ENCODE measurements at places on chromosomes 12 and 14.

DNA sequence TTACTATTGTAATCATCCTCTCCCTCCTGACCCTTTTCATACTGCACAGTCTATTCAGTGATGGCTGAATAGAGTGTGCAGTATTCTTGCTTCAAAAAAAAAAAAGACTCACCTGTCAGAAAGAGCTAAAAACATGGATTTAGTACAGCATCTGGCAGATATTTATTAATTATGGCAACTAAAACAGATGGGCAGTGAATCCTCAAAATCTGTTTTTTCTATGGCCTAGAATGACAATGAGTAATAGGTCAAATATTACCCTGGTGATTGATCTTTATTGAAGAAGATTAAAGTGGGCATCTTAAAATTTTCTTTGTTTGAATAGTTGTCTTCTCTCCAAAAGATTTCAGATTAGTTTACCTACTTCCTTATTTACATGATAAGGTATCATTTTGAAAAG is 543.6 kb downstream of the FOXG1 start:
- no peak for DNase-seq

DNA sequence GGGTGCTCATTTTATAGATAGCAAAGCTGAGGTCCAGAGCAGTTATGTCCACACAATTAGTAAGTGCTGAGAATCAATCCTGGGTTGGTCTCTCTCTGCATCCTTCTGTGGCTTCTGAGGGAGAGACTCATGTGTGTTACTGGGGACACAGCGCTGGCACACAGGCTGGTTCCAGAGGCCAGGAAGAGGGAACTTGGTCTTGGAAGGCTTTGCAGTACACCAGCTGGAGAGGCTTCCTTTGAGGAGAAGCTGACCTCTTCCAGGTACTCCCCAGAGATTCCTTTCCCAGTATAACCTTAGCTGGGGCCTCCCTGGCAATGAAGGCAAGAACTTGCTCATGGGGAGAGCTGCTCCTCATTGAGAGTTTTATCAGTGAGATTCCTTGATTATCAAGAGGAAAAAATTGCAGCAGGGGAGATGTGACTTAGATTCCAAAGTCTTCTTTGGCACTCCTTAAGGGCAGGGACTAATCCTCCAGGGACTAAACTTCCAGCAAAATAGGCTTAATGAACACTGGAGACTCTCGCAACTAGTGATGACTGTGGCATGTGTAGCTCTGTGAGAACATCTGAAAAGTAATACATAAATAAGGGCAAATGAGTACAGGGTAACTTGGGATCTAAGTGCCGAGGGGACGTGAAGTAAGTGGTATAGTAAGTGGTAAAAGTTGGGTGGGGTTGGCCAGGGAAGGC is 13.9 kb upstream of the KRT80 start:
- no peak for DNase-seq

DNA sequence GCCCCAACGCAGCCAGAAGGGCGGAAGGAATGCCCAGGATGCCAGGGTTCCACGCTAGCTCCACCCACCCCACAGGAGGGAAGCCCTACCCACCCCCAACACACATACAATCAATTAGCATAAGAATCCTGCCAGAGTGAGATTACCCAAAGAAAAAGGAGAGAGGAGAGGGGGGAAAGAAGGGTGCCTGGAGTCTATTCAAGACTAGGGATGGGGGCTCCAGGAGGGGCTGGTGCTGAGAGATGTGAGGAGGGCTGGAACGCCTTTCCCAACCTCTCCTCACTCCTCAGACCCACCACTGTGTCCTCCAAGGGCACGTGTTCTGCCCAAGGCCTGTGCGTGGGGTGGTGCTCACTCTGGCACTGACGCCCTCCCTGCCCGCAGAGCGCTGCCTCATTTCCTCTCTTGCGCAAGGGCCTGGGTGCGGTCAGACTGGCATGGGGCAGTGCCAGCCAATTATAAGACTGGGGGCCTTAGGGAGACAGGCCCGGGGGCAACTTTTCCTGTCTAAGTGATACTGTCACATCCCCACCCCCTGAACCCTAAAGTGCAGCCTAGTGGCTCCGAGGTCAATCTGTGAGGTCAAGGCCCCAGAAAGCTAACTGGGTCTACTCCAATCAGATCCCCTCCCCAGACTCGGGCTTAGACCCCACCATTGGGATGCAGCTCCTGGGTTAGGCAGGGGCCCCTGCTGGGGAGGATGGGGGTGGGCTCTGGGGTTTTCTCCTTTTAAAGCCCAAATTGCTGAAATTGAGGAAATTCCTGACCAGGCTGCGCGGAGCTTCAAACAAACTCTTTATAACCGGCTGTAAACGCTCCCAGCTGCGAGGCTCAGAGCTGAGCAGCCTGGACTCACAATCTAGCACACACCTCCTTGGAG is 10.2 kb upstream of the ITGB7 start:
- no peak for DNase-seq

GRCh38 chr14:104314251-104314941 is 176.0 kb downstream of the KIF26A start:
- peak; percentile 1 for DNase-seq

DNA sequence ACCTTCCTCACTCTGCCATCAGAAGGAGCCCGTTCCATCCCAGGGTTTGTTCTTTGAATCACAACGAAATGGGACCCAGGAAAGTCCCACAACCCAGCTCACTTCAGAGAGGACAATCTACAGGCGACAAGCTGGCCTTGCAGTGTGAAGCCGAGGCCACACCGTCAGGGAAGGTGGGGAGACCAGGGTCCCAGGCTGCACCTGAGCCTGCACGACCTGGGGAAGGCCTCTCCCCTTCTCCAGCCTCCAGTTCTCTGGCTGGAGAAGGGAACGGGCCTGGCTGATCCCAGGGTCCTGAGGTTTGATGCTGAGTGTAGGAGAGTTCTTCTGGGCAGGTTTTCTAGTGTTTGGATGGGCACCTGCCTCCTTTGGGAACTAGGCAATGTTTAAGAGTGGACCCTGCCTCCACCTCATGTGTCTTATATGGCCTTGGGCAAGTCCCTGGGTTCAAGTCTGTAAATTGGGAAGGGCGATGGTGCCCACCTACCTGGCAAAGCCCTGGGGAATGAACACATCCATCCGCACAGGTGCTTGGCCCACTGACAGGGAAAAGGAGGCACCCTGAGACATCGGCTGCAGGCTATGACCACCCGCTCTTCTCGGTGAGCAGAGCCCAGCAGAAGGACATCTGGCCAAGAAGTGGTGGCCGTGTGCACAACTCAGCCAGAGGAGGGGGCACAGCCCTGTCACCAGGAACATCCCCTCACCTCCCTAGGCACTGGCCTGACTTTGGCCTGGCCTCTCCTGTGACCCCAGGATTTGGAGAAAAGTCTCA is 77.9 kb upstream of the BCL11B start:
- no peak for DNase-seq

DNA sequence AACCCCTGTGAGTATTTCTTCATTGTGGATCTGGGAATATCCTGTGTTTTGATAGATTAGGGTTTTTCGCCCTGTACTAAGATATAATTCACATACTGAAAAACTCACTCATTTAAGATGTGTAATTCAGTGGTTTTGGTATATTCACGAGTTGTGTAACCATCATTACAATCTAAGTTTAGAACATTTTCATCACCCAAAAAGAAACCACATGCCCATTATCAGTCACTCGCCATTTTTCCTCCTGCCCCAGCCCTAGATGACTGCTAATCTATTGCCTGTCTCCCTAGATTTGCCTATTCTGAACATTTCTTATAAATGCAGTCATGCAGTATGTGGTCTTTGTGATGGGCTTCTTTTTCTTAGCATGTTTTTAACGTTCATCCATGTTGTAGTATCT is 67.9 kb upstream of the ATF1 start:
- no peak for DNase-seq

- DNase-seq = no peak
Observed at GRCh38 chr14:103374121-103374520, 11.1 kb upstream of the MARK3 start.

GRCh38 chr12:28388879-28389278 is 198.6 kb downstream of the CCDC91 start:
- DNase-seq = no peak

DNA sequence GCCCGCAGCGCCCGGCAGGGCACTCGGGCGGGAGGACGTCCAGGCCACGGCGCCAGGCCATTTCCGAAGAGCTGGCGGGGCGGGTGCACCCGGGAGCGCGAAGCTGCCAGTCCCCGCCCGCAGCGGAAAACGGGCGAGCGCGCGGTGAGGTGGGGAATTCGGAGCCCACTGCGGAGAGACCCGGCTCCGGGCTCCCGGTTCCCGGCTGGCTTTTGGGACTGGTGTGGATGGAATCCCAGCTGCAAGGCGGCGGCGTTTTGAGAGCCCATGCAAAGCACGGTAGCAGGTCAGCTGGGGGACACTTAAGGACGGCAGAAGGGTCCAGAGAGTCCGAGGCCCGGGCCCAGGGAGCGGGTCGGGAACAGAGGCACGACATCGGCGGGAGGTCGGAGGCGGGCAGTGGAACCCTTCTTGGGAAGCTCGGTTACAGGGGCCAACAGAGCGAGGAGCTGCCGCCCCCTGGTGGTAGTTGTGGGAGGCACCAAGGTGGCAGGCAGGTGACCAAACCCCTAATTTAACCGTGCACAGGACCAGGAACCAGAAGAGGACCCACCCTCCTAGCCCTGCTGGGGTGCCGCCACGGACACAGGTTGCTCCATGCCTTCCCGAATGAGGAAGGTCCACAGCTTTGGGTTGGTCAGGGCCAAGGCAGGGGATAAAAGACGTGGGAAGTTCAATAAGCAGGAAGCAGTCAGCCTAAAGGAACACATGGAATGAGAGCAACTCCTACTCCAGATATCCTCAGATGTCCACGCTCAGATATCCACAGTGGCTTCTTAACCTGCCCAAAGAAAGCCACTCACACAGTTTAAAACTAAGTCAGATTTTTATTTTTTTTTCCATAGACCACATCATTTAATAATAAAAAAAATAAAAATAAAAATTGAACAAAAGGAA is 685 bp upstream of the CDH24 start:
- peak; percentile 96 for DNase-seq

DNA sequence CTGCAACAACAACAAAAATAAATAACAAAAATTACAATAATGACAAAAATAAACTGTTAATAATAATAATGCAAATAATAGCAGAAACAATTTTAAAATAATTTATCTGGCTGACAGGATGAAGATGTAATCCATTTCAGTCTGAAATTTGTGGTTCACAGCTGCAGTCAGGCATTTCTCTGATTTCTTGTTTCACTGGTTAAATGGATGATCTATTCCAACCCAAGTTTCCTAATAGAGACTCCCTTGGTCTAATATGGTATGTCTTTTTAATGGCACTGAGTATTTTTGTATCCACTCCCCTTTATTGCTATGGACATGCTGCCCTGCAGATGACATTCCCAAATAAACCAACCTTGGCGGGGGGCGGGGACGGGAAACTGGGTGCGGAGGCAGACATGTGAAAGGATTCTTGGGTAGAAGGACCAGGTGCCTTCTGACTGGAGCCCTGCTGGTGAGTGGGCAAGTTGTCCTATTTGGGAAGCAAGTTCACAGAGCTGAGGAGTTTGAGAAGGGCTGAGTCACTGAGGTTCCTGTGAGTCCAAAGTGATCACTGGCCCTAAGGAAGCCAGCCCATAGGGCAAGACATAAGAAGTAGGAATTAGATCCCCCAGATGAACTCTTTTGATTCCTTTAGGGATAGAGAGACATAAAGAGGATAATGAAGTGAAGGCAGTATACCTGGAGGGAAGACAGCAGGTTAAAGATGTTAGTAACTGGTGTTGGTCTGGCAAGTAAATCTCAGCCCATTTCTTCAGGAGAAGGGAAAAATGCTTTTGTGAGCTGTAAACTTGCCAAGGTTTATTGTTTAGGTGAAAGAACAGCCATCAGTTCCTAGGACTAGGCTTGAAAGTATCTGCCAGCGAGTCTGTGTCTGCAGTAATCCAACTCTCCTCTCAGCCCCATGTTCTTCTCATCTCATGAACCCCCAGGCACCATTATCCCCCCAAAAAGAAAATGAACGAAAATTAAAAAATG is 14.5 kb downstream of the FOXG1 start:
- peak; percentile 20 for DNase-seq

GRCh38 chr12:66235626-66236281 is 46.7 kb downstream of the IRAK3 start:
- peak; percentile 14 for DNase-seq

- DNase-seq = no peak
Observed at GRCh38 chr12:115257791-115258190, 573.8 kb upstream of the TBX3 start.

DNA sequence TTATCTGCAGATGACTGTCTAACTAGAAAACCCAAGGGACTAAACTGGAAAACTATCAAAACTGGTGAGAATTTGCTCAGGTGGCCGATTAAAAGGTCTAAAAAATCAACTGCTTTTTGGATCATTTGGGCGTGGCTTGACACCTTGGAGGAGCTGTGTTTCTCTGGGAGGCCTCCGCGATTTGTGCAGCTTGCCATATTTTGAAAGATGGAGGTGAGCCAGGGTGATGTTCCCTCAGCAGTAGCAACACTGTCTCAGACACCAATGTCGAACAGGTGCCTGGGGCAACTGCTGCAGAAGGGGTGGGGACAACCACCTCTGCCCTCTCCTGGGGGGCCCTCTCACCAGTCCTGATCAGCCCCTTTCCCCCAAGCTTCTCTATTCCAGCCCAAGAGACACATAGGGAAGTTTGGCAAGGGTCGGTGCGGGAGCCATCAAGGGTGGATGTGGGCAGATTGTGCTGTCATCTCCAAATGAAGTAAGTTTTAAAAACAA is 3.8 kb downstream of the CCDC177 start:
- DNase-seq = no peak

DNA sequence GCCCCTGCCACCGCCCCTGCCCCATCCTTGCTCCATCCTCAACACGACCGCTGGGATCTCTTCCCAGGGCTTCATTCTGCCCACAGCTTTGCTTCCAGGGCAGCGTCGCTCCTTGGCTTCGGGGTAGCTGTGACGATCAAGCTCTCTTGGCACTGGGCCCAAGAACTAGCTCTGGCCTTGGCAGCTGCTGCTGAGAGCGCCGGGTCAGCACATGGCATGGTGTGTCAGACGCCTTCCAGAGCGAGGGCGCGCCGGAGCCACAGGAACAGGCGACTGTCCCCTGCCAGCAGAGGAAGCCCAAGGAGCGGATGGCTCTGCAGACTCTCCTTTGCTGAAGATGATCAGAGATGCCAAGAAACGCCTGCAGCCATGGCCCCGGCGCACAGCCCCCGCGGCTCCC is 15.9 kb downstream of the RAB35 start:
- DNase-seq = no peak

DNA sequence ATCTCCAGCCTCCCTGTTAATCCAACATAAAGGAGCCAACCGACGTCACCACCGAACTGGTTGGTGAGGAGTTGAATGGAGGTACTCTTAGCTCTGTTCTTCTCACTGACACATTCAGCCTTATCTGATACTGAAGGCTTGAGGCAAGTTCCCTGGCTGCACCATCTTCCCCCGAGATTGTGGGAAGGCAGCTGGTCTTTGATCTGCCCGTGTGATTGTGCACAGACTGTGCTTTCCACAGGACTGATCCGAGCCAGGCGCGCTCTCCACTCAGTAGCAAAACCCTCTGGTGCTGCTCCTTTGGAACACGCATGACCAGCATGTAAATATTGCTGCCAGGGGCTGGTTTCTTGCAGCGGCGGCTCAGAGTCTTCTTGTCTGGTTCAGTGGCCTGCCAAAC is 30.1 kb upstream of the DLK1 start:
- DNase-seq = no peak

GRCh38 chr12:2422591-2422990 is 369.8 kb downstream of the CACNA1C start:
- DNase-seq = no peak

Measured in retina (tissue), 1 donor.